ENCODE measurements at places on chromosomes 11 and 22. TPM values are rescaled to one million over a fixed set of nuclear protein-coding genes. Genes with fewer than 3 reads are reported as not detected.
A peak's percentile ranks its signal among the peaks of the same experiment; 100 is the strongest.

The GGTLC3 gene
- total RNA-seq = not detected

DNA sequence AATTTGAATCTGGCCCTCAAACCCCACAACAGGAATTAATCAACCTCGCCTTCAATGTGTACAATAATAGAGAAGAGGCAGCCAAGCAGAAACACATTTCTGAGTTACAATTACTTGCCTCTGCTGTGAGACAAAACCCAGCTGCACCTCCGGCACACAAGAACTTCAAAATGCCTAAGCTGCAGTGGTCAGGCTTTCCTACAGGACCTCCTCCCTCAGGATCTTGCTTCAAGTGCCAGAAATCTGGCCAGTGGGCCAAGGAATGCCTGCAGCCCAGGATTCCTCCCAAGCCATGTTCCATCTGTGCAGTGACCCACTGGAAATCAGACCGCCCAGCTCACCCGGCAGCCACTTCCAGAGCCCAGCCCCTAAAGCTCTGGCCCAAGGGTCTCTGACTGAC, 3.4 kb upstream of the NDUFC2 start:
- no peak for DNase-seq

- no peak for DNase-seq
Measured at GRCh38 chr11:13040969-13041561, 31.9 kb downstream of the RASSF10 start.

The POLA2 gene
- 37.7 TPM for total RNA-seq

DNA sequence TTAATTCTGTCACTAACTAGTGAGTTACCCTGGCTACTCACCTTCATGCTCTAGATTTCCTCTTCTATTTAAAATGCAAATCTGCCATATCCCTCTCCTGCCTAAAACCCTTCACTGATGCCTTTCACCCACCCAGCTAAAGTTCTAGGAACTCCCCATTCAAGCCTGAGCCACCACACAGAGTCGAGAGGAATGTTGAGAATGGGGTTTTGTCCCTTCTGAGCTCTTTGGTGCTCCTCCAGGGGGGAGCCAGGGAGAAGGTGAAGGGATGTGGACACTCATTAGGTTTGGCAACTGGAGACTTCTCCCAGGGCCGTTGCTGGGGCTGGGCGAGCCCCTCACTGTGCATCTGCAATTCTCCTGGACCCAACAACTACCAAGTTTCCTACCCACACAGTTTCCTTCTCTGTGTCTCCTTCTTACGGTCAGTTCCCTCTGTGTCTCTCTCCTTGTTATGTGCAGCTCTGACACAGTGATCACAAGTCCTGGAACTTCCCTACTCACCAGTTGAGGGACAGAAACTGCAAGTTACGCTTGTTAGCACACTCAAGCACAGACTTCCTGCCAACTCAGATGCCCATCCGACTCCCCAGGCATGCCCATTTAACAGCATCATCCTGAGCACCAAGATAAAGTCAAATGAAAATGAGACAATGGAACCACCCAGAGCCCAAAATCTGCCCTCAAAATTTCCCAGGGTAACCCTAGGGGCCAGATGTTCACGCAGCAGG, 6.5 kb upstream of the IL10RA start:
- DNase-seq = no peak

GRCh38 chr22:17743661-17744411, 30.4 kb downstream of the BID start:
- peak; percentile 49 for DNase-seq
